ENCODE measurements at places on chromosomes 12 and 14.

DNA sequence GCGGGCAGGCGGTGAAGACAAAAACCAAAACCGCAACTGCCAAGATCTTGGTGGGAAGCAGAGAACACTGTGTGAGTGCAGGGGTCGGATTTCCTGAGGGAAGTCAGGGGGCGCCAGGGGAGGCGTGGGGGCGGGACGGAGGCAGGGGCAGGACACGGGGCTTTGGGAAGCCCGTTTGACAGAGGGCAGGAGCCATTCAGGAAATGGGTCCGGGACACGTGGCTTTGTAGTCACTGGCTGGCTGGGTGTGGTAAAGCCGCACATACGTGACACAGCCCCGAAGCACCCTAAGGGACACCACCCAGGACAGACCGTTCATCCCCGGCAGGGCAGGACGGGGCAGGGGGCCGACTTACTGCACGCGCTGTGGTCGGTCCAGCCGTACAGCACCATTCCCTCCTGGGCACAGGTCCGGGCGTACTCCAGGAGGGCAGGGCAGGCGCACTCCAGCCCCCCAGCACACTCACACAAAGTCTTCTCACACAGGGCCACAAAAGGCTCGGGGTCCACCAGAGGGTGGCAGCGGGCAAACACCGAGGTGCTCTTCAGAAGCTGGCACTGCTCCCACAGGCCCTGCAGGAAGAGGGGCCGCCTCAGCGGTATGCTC, 49.4 kb downstream of the VWF start:
- DNase-seq: no peak

DNA sequence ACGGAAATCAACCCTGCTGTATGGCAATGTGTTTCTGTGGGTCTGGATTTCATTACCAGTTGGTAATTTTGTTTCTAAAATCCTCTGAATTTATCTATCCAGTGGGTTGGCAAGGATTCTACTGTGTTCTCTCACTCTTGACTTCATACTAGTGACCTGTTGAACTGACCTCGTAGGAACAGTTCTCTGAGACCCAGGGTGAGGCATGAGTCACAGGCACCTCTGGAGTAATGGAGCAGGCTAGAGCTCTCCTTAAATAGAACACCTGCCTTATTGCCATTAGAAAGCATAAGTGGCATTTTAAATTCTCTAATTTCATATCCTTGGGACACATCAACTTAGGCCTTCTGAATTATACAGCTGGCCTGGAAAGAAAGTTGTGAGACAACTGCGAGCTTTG, 258.3 kb upstream of the NAV3 start:
- DNase-seq: no peak

DNA sequence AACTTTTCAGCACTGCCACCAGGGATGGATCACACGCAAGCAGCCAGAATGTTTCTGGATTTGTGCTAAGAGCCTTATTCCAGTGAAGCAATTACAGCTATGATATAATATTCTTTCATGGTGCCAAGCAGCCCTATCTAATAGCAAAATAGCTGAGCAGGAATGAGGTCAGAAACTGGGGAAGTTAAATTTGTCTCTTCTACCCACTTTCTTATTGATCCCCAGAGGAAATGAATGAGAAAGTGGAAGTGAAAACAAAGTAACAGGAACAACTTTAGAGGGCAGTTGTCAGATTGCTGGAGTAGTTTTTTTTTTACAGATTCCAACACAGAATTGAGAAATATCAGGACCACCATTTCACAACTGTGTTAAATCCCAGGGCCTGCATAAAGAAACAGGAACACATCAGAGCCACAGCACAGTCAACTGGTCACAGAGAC, 44.8 kb downstream of the GCH1 start:
- DNase-seq: no peak

DNA sequence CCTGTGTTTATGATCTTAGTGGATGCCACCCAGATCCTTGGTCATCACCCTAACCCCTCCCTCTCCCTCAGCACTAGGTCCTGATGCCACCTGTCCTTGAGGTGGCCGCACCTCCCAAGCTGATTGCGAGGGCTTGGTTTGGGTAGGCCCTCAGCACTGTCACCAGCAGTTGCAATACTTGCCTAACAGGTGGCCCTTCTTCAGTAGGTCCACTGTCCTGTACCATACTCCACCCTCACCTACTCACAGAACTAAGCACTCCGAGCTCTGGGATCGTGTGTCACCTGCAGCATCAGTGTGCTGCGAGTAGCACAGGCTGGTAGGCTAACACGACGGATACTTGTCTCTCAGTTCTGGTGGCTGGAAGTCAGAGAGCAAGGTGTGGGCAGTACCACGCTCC, 14.0 kb upstream of the SERPINA12 start:
- DNase-seq: no peak

GRCh38 chr14:54901380-54902142, 1.1 kb downstream of the GCH1 start:
- DNase-seq: no peak
